Pons (tissue), 1 donor: ENCODE measurements at places on chromosomes 6 and 20.

DNA sequence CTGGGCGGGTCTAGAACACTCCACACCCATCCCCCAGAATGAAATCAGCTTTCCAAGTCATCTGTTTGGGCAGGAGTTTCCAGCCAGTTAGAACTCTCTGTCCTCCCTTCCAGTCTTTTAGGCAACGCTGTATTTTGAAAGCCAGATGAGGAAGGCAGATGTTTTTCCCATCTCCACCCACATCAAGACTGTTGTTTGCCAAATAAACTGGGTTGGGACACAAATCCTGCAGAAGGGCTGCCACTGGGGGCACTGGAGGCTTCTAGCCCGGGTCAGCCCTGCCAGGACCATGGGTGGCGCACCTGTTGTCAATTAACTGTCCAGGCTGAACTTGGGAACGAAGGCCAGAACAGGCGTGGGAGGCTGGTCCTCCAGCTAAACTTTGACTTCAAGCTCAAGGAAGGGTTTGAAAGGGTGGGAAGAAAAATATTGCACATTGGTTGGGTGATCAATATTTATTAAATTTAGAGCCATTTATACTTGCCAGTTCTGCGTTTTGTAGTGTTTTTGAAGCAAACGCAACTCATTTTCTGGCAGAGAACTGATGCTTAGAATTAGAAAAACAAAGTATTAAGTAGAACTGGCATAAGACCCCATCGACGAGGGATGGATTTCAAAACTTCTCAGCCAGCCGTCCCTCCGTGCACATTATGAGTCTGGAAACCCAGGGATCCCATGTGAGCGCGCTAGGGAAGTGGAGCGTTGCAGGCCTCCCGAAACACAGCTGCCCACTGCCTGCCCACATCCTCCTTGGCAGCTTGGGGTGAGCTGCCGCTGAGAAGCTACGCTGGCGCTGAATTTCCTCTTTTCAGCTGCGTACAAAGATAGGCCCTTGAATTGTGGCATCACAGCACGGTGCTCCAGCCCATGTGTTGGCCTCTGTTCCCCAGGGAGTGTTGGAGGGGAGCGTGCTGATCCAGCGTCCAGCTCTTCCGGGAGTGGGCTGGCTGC lies 297.4 kb downstream of the QKI start:
- peak; percentile 74 for DNase-seq

DNA sequence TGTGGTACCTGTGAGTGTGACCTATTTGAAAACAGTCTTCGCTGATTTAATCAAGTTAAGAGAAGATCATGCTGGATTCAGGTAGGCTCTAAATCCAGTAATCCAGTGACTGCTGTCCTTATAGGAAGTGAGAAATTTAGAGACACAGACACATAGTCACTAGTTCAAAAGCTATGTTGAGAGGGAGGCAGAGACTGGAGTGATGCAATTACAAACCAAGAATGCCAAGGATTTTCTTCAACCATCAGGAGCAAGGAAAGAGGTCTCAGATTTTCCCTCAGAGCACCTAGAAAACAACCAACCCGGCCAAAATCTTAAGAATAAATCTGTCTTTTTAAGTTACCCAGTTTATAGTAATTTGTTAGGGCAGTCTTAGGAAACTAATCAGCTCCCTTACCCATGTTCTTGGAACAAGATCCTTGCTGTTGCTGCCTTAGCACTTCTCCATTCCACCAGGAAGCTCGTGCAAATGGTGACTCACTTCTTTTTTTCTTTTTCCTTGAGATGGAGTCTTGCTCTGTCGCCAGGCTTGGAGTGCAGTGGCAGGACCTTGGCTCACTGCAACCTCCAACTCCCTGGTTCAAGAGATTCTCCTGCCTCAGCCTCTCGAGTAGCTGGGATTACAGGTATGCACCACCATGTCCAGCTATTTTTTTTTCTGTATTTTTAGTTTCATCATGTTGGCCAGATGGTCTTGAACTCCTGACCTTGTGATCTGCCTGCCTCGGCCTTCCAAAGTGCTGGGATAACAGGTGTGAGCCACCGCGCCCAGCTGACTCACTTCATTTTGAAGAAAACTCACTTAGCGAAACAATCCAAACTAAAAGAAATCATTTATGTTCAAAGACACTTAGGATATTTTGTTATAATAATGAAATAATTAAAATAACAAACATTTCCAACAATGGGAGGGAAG lies 34.4 kb upstream of the ZNF184 start:
- DNase-seq, result no peak

- no peak for DNase-seq
Observed at GRCh38 chr6:157909282-157909664, 72.4 kb upstream of the SYNJ2 start.

- DNase-seq, result peak; percentile 81
Observed at GRCh38 chr20:49245921-49246740, 26.9 kb downstream of the DDX27 start.

DNA sequence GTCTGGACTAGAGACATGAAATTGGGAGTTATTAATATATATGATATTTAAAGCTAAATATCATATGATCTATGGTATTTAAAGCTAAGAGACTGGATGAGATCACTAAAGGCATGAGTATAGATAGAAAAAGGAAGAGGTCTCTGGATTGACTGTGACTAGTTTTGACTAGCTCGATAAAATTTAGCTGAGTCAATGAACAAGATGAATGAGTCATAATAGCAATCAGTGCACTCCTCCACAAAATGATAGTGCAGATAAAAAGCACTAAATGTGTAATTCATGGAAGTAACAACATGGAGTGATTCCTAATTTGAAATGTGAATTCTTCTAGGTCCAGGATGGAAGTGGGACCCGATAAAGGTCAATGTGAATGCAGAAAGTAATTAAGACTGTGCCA lies 127.4 kb downstream of the PFDN4 start:
- no peak for DNase-seq

DNA sequence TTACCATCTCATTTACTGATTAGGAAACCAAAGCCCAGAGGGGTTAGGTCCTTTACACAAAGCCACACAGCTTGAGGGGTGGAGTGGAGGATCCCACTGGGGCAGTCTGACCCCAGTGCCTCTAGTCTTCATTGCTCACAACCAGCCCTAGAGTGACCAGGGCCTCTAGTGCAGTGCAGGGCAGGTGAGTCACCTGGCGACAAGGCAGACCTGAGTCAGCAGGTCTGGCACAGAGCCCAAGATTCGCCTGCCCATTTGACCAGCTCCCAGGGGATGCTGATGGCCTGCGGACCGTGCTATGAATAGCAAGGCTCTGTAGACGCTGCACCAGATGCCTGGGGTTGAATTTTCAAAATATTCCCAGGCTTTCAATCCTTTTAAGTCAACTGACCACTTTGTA lies 29.9 kb downstream of the CDH26 start:
- DNase-seq, result no peak

GRCh38 chr20:8161264-8162071 lies 29.4 kb downstream of the PLCB1 start:
- no peak for DNase-seq

- DNase-seq, result peak; percentile 76
Observed at GRCh38 chr20:6008254-6008653, 45.6 kb downstream of the LRRN4 start.

- DNase-seq, result no peak
Observed at GRCh38 chr6:167500961-167501360, 176.1 kb downstream of the TTLL2 start.

DNA sequence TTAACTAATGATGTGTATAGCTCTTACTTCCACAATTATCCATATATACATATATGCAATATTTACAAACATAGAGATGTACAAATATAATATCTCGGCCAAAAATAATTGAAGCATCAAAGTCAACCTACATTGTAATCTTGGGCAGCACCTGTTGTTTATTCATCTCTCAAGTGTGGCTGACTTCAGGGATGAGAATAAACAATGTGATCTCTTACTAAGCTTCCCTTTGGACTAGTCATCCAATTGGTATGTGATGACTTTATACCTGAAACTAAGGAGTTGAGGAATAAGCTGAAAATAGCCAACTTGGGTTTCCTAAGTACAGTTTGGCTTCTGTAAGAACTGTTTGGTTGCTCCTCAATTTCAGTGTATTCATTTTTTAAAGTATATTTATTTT lies 256.6 kb downstream of the KHDC1L start:
- no peak for DNase-seq

DNA sequence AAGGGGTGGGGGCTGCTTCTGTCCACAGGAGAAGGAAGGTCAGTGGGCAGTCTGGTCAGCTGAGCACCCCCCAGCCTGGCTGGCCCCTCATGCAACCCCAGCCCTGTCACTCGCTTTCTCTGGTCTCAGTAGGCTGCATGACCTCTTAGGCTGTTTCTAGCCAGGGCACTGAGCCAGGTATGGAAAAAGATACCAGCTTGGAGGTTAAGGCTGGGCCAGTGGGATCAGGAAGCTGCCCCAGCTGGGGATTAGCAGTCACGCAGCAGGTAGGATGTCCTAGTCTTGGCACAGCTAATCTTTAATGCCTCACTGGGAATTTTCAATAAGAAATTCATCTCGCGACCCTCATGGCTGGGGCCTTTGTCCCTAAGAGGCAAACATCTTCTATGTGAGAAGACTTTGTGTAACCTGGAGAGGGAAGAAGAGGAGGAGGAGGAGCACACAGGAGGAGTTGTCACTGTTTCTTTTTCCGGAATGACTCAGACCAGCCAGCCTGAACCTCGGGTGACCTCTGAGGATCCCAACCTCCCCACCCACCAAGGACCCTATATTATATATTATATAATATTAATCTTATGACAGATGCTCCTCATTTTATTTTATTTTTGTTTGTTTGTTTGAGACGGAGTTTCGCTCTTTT lies 2.4 kb upstream of the BPIFA2 start:
- DNase-seq, result no peak

DNA sequence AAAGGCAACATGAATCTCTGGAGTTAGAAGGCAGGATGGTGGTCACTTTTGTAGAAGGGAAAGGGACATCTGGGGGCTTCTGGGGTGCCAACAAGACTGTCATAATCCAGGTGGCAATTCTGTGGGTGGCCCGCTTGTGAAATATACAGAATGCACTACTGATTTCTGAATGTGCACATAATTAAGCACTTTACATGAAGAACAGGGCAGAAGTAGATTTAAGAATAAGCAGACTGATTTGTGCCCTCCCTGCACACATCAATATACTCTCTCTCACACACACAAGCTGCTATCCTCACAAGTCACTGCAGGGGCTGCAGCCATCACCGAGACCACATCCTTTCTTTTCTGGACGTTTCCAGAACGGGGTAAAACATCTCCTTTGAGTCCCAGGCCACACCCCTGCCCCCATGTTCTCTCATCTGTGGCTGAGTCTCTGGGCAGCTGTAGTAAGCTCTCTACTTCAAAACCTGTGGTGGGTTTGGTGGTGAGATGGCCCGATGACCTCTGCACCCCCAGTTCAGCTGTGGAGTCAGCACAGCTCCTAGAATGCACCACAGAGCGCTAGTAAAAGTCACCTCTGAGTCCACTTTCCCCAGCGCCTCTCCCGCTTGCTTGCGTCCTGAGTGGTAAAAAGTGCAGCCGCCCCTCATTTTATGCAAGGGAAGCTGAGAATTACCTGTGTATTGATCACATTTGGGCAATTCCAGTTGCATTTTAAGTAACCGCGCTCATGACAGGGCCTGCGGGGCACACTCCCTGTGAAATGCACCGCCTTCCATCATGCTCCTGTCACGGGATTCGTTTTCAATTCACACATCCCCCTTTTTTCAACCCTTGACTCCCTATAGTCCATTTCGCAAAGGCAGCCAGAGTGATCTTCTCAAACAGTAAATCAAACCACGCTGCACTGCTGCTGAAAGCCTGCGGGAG lies 115.5 kb downstream of the NFATC2 start:
- DNase-seq, result no peak
